Activated naive CD4-positive, alpha-beta T cell treated with anti-CD3 and anti-CD28 coated beads, Interleukin-2, amount 10 ng/mL, durations not matched to agents 5 hours and 36 hours (primary cell): ENCODE measurements at places on chromosomes 7 and 10. TPM values are rescaled to one million over a fixed set of nuclear protein-coding genes. Genes with fewer than 3 reads are reported as not detected.

PAX4 gene
- not detected for total RNA-seq

PKD2L1 gene
- not detected for total RNA-seq

PIP4K2A gene
- total RNA-seq, result 115 TPM

SPDYE11 gene
- not detected for total RNA-seq

OR13A1 gene
- not detected for total RNA-seq

JCAD gene
- 0.43 TPM for total RNA-seq

STMP1 gene
- 24.2 TPM for total RNA-seq

GSDME gene
- total RNA-seq, result 3.5 TPM

SMIM30 gene
- total RNA-seq, result 21.6 TPM

CYP2E1 gene
- total RNA-seq, result 0.30 TPM

CRYGN gene
- total RNA-seq, result not detected

WIPF3 gene
- total RNA-seq, result not detected

TMEM270 gene
- not detected for total RNA-seq

TES gene
- total RNA-seq, result 154 TPM

DUS4L gene
- 7.7 TPM for total RNA-seq

CREB5 gene
- total RNA-seq, result not detected

MBLAC1 gene
- total RNA-seq, result 4.3 TPM

NPC1L1 gene
- total RNA-seq, result not detected
